ENCODE measurements at places on chromosomes 1 and 21.

DNA sequence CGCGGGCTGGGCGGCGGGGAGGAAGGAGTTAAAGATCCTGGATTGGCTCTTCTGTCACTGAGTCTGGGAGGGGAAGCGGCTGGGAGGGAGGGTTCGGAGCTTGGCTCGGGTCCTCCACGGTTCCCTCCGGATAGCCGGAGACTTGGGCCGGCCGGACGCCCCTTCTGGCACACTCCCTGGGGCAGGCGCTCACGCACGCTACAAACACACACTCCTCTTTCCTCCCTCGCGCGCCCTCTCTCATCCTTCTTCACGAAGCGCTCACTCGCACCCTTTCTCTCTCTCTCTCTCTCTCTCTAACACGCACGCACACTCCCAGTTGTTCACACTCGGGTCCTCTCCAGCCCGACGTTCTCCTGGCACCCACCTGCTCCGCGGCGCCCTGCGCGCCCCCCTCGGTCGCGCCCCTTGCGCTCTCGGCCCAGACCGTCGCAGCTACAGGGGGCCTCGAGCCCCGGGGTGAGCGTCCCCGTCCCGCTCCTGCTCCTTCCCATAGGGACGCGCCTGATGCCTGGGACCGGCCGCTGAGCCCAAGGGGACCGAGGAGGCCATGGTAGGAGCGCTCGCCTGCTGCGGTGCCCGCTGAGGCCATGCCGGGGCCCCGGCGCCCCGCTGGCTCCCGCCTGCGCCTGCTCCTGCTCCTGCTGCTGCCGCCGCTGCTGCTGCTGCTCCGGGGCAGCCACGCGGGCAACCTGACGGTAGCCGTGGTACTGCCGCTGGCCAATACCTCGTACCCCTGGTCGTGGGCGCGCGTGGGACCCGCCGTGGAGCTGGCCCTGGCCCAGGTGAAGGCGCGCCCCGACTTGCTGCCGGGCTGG is at the start of gene NPR1:
TSS of gene NPR1 (plus strand) at position 170 of the 818 bp plus-strand sequence. CDS start at position 591, 421 bp downstream.
- peak; percentile 51 for DNase-seq

GRCh38 chr1:235067396-235068157 is 61.1 kb downstream of the TOMM20 start:
- DNase-seq = peak; percentile 45

- no peak for DNase-seq
Measured at GRCh38 chr1:117188170-117188815, 22.4 kb downstream of the VTCN1 start.

- DNase-seq = peak; percentile 4
Measured at GRCh38 chr1:233240829-233241682, 54.5 kb downstream of the PCNX2 start.

- peak; percentile 77 for DNase-seq
Measured at GRCh38 chr1:16215882-16216753, 3.7 kb upstream of the ARHGEF19 start.

DNA sequence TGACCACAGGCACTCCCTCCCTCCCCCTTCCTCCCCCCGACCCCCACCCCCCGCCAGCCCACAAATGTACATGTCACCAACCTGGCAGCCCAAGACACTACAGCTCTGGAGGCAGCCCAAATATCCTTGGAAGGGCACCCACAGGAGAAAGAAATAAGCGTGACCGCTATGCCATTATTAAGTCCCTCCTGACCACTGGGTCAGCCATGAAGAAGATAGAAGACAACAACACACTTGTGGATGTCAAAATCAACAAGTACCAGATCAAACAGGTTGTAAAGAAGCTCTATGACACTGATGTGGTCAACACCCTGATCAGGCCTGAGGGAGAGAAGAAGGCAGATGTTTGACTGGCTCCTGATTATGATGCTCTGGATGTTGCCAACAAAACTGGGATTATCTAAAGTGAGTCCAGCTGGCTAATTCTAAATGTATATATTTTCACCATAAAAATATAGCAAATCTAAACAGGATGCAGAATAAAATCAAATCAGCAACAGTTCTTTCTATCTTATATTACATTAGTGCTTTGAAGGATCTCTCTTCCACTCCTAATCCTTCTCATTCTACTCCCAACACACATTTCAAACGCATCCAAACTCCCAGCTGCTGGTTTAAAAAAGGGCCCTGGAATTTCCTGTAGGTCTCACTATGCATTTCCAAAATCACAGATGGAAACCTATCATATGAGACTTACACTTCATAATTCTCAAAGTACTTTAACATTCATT is 77.4 kb upstream of the SLFNL1 start:
- DNase-seq = no peak

GRCh38 chr1:223775054-223775453 is 62.7 kb downstream of the CAPN2 start:
- DNase-seq = no peak

- DNase-seq = peak; percentile 65
Measured at GRCh38 chr1:225652729-225653462, at the start of gene ENAH. TSS of gene ENAH (minus strand) at chr1:225653123. CDS start at chr1:225652690, 433 bp downstream.

DNA sequence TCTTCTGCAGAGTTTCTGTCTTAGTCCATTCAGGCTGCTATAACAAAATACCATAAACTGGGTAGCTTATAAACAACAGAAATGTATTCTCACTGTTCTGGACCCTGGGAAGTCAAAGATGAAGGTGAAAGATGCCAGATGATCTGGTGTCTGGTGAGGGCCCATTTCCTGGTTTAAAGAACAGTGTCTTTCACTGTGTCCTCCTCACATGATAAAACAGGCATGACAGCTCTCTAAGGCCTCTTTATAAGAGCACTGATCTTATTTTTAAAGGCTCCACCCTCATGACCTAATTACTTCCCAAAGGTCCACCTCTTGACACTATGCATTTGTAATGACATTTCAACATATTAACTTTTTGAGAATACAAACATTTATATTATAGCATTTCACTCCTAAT is 250.2 kb upstream of the ZRANB2 start:
- no peak for DNase-seq

DNA sequence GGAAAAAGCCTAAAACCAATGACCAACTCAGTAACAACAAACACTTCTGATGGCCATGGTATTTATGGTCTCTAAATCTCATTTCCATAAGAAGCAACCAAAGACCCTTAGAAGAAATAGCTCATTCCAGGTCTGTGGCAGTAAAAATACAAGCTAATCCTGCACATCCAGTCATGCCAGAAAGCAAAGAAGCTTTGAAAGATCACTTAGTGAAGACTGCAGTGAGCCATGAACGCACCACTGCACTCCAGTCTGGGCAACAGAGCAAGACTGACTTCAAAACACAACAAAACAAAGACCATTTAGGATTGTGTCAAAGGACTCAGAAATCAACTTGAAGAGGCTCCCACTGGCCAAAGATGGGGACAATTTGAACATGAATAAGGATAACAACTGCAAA is 18.4 kb upstream of the ELK4 start:
- DNase-seq = no peak

- DNase-seq = no peak
Measured at GRCh38 chr1:30686236-30686935, 37.0 kb downstream of the MATN1 start.

GRCh38 chr1:45410850-45411509 is 70.7 kb upstream of the MUTYH start:
- DNase-seq = no peak

DNA sequence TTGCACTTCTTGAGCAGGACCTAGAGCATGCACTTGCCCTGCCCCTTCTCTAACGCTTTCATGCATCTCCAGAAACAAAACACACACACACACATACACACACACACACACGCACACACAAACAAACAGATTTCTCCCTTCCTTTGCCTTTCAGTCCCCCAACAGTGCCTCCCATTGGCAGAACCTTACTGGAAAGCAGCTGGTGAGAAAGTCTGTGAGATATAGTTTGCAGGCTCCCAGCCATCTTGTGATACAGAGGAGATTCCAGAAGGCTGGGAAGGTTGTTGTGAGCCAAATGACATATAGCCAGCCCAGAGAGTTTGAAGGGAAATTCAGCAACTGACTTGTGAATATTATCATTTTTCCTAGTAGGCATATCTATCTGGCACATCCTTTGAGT is 35.9 kb upstream of the ZRANB2 start:
- no peak for DNase-seq

- DNase-seq = peak; percentile 39
Measured at GRCh38 chr1:116544588-116545358, 26.1 kb downstream of the CD58 start.

- DNase-seq = no peak
Measured at GRCh38 chr21:16241016-16241415, 511.2 kb downstream of the USP25 start.

GRCh38 chr1:179761296-179761695 is 18.2 kb downstream of the FAM163A start:
- no peak for DNase-seq

DNA sequence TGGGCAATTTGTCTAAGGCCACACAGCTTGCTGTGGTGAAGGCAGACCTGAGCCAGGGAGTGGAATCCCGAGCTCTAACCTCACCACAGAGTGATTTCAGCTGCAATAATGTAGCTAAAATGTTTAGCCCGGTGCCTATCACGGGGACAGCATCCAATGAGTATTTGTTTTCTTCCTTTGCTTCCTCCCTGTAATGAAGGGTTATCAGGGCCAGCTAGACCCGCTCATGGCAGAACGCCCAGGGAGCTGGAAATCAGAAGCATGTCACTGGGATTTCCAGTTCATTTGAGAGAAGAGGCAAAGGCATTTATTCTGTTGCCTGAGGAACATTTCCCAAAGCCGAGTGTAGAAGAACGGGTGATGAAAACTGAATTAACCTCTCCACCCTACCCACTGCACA is 183.1 kb downstream of the ZSCAN20 start:
- no peak for DNase-seq

GRCh38 chr1:150221552-150221951 is 14.4 kb downstream of the ANP32E start:
- DNase-seq = no peak

Data from stimulated activated CD4-positive, alpha-beta T cell treated with anti-CD3 and anti-CD28 coated beads, Interleukin-15, amount 100 ng/mL, for 24 hours (primary cell).